ENCODE measurements at places on chromosomes 5 and 9.

GRCh38 chr5:173885475-173886010 is 2.6 kb upstream of the CPEB4 start:
- peak; percentile 24 for DNase-seq

- DNase-seq, result no peak
These were observed 233.6 kb upstream of the EDIL3 start for GRCh38 chr5:84618262-84618661.

DNA sequence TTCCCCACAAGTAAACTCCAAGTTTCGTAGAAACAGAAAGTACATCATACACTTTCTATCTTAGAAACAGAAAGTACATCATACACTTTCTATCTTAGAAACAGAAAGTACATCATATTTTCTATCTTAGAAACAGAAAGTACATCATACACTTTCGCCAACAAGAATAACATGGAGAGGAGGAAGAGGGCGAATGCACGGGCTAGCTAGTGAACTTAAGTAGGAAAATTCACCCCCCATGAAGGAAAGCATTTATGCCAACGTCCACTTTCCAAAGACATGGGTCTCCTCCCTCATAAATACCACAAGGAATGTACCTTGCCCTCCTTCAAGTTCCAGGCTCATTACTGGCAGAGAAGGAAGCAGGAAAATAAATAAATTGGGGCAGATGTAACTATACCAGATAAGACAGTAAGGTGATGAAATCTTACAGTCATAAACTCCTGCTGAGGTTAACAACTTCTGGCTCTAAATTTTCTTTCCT is 64.7 kb downstream of the FRMD3 start:
- no peak for DNase-seq

- DNase-seq, result no peak
These were observed 53.9 kb upstream of the ZNF354A start for GRCh38 chr5:178784391-178784790.

DNA sequence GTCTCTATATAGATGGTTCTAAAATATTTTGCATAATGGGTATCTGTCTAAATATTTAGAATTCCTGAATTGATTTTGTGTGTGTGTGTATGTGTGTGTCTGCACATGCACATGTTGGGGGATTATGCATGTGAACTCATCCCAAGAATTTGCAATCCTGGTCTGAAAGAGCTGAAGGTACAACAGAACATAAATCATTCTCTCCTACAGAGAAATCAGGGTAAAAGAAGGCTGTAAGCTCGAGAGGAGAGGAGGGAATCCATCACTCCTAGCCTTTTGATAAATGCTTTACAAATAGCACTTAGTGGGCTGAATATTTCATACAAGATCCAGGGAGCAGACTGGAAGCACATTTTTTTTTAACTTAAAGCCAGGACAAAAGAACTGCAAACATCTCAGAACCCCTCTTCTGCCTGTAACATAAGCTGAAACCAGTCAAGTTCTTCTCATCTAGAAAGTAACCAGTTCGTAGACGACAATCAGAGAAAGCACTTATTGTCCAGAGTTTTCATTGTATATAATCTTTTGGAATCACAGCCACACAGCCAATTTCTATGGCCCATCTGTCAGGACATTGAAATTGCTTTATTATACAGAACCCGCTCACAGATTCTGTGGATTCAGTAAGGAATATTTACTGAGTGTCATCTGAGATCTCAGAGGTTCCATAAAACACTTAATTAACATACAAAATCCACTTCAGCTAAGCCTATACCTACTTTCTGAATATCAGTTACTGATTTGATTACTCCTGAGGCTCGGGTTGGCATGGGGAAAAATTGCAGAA is 541.4 kb upstream of the ZNF462 start:
- DNase-seq, result no peak

DNA sequence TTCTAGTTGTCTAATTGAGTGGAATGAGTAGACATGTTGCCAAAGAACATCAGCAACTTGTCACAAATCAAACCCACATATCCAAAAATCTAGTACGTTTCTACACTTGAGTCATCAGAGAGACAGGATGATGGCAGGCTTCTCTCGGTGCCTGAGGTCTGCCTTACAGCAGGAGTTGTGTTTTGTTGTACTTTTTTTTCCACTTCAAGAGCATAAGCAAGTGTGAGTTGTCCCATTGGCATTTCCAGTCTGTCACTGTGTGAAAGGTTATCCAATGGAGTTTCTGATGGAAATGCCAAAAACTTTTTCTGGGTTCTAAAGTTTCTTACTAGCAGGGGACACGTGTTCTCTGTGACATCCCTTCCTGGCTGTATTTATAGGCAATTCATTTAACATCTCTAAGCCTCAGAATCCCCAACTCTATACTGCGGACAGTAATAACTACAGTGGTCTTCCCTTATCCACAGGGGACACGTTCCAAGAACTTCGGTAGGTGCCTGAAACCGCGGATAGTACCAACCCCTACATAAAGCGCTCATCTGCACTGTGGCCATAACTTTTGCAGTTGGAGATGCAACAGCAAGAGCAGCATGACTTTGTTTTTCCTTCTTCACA is 246.5 kb downstream of the SYK start:
- no peak for DNase-seq

GRCh38 chr9:87615136-87615535 is 110.8 kb upstream of the CTSL start:
- no peak for DNase-seq

GRCh38 chr5:131297886-131298285 is 34.0 kb downstream of the CDC42SE2 start:
- no peak for DNase-seq

- no peak for DNase-seq
These were observed 46.0 kb downstream of the C9orf152 start for GRCh38 chr9:110161940-110162339.

- no peak for DNase-seq
These were observed 116.3 kb upstream of the SLC25A48 start for GRCh38 chr5:135718151-135718550.

DNA sequence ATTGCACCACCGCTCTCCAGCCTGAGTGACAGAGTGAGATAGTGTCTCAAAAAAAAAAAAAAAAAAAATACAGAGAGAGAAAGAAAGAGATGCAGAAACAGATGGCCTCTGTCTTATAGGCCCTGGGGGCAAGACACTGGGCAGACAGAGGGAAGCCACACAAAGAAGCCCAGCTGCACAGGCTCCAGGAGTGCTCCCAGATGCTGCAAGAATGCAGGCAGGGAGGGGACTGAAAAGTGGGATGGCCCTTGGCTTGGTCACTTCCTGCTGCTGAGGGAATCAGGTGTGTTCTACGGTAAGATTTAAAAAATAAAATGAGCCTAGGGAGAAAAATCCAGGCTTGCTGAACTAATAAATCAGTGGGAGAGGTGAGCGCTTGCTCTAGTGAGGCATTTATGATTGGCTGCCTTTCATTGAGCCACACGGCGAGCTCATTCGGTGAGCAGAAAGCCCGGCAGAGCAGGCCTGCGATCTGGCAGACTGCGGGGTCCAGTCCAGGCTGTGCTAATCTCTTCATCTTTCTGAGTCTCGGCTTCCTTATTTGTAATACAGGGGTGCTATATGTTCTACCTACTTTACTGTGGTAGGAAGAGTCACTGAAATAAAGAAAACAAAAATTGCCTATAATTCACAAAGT is 80.6 kb downstream of the RAD23B start:
- DNase-seq, result no peak

DNA sequence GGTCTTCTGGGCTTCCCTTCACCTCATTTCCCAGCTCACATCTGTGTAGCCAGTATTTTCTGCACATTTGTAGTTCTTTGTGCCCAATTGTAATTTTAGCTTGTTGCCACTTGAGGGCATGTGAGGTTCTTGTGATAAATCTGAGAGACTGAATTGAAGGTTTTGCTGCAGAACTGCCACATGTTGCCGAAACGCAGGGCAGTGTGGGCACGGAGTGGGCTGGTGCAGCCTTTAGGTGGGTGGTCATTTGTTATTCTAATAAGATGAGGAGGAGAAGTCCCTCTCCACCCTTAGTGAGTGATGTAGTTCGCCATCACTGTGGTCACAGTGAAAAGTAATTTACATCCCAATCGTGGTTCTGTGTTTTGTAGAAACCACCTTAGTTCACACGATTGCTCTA is 21.2 kb downstream of the OTULIN start:
- DNase-seq, result peak; percentile 66

DNA sequence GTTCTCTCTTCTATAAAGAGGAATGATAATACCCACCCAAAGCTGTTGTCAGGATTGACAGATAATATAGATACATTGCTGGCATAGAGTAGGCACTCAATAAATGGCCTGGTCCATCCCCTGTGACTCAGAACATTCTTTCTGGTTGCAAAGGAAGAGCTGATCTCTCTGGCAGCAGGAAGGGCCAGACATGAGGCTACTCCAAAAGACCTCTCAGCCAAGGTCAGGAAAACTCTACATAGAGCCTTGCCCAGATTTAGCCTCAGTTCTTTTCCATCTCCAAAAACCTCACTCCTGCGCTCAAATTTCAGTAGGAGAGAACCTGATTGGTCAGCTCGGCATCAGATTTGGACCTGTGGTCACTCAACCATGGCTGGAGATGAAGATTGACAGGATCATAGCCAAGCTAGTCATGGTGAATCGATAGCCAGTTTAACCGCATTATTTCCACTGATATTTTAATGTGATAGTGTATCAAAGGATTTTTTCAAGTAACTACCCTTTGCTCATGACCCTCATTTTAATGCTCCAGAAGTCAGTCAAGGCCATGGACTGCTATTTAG is 319.6 kb downstream of the DRD1 start:
- no peak for DNase-seq

DNA sequence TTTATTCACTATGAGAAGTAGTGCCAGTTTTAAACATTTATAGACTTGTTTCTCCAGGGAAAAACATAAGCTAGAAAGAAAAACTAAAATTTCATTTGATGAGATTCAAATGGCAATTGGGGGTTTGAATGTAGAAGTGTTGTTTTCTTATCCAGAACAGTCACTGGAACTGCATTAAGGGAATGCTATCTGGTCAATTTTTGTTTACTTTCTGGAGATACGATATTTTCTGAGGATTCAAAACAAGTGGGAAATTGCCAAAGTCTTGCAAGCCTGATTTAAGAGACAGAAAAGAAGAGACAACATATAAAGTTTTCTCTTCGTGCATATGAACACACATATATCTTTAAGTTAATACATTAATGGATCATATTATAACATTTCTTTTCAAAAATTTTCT is 118.4 kb downstream of the NXNL2 start:
- no peak for DNase-seq

GRCh38 chr5:127774221-127774620 is 71.0 kb downstream of the CCDC192 start:
- no peak for DNase-seq

GRCh38 chr9:109017493-109017892 is 4.2 kb upstream of the CTNNAL1 start:
- no peak for DNase-seq

- DNase-seq, result no peak
These were observed 51.3 kb downstream of the TGFBI start for GRCh38 chr5:136080113-136080482.

DNA sequence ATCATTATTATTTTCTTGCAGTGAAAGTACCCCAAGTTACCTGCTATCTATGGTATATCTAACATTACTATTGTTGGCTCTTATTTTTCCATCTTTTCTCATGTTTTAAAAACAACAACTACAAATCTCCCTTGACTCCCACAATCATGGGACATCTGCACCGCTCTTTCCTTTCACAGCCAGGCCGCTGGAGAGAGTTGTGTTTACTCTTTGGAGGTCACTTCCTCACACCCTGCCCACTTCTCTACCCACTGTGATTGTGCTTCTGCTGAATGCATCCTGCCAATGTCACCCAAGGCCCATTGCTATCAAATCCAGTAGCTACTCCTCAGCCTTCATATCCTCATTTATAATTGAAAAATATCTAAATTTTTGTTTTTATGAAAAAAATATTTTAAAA is 29.7 kb downstream of the SLC28A3 start:
- no peak for DNase-seq

DNA sequence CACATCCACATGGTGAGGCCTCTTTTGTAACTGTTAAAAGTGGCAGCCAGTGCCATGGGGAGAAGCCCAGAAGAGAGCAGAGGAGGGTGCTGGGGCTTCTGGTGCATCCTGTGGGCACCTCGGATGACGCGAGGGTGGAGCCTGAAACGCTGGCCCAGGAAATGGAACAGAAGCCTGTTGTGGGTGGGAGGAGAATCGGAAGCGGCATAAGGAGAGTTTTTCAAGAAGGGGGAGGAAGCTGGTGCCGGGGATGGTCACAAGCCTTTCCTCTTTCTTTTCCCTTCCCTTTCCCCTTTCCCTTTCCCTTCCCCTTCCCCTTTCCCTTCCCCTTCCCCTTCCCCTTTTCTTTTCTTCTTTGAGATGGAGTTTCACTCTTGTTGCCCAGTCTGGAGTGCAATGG is 12.9 kb downstream of the ANKRD33B start:
- DNase-seq, result no peak

Data from stimulated activated naive B cell treated with anti-CD40 and anti-IgM and Interleukin-4, amounts not matched to agents 10 μg/mL and 1 μg/mL and 100 μg/mL, for 72 hours (primary cell).